ENCODE measurements at places on chromosomes 13 and 19.

DNA sequence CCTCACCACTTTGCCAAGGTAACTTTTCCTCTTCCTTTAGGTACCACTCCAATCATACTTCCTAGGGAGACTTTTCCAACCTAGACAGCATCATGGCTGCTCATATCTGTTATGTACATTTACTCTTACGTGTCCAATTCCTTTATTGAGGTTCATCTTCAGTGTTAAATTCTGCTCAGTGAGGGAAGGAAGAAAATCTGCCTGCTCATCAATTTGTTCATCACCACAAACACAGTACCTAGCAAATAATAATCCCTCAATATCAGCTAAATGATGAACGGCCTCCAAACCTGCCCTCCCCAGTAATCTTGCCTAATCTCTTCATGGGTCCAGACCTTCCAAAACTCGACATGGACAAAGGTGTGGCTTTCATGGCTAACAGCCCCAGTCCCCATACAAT lies 380.8 kb downstream of the KCTD12 start:
- no peak for DNase-seq

GRCh38 chr19:15354566-15355296 lies 22.4 kb upstream of the BRD4 start:
- no peak for DNase-seq

- no peak for DNase-seq
Measured at GRCh38 chr13:111296417-111296816, 24.0 kb upstream of the TEX29 start.

GRCh38 chr13:96500953-96501352 lies 411.0 kb downstream of the HS6ST3 start:
- DNase-seq: no peak

DNA sequence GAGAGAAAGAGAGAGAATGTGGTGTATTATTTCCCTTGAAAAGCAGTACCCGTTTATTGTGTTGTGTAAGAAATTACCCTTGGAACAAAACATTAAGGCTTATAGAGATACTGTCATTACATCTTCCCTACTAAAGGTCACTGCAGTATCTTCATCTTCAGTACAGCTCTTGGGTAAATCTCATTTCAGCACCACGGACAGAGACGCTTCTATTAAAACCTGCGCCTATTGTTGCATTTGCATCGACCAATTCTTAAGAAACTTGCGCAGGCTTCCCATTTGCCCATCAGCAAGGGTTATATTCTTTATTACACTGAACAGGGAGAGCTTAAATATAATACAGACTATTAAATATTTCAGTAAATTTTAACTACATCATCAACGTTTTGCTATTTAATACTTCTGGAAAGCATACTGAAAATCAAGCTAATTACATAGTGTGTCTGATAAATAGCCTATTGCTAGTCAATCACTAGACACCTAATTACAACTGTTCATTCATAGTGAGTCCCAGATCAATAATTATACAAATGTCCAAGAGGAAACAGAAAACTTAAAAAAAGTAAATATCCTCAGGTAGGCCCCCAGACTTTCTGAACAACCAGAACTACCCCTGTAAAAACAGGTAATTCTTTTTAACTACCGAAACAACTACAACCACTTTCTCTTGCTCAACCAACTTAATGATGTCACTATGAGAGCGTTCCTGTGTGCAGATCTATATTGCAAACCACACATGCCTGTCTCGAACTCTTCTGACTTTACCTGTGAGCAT lies 350.6 kb downstream of the LIG4 start:
- no peak for DNase-seq

DNA sequence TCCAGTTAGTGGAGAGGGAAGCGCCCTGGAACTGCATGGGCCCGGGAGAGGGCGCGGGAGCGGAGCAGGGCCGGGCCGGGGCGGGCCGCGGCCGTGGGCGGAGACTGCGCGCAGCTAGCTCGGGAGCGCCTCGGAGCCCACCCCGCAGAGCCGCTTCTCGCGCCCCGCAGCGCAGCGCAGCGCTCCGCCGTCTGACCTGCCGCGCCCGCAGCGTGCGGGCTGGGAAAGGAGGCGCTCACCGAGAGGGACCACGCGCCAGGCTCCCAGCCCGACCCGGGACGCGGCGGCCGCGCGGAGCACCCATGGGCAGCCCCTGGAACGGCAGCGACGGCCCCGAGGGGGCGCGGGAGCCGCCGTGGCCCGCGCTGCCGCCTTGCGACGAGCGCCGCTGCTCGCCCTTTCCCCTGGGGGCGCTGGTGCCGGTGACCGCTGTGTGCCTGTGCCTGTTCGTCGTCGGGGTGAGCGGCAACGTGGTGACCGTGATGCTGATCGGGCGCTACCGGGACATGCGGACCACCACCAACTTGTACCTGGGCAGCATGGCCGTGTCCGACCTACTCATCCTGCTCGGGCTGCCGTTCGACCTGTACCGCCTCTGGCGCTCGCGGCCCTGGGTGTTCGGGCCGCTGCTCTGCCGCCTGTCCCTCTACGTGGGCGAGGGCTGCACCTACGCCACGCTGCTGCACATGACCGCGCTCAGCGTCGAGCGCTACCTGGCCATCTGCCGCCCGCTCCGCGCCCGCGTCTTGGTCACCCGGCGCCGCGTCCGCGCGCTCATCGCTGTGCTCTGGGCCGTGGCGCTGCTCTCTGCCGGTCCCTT lies at the start of gene MLNR:
MLNR (plus strand) TSS at position 303 of the 820 bp plus-strand sequence; CDS start at position 303, 0 bp downstream.
- DNase-seq: no peak

GRCh38 chr13:30907121-30907861 lies 1.2 kb downstream of the MEDAG start:
- no peak for DNase-seq

- no peak for DNase-seq
Measured at GRCh38 chr13:37561031-37561430, 37.5 kb downstream of the POSTN start.

- no peak for DNase-seq
Measured at GRCh38 chr13:105655046-105655445, 880.4 kb downstream of the EFNB2 start.

DNA sequence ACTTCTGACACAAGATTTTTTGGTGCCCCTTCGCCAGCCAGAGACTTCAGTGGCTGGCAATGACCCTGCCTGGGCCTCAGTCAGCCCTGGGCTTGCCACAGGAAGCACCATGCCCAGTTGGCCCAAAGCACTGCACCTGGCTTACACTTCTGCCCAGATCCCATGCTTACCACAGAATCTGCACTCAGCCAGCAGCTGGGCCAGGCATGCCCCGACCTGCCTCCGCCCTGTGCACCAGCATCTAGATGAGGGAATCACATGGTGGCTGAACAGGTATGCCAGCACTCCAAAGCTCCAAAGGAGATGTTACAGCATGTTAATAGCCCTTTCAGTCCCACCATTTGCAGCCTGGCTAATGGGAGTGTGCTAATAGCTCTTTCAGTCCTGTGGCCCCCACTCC lies 690.9 kb downstream of the SLITRK6 start:
- no peak for DNase-seq

- DNase-seq: no peak
Measured at GRCh38 chr13:101053301-101054093, 362.8 kb downstream of the NALCN start.

- DNase-seq: no peak
Measured at GRCh38 chr13:101833671-101834070, 381.2 kb downstream of the ITGBL1 start.

DNA sequence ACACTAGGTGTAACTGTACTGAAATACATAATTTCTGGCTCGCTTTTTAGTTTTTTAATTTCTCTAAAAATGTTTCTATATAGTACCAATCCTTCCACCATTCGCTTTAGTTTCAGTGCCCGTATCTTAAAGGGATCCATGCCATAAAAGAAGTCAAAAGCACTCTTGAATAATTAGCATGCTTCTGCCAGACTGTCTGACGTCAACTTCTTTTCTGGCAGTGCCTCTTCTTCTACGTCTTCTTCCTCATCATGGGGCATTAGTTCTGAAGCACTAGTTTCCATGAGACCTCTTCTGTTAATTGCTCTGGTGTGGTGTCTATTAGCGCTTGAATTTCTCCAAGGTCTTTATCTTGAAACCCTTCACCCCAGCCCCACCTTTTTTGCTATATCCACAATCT lies 93.8 kb upstream of the DOCK9 start:
- no peak for DNase-seq

DNA sequence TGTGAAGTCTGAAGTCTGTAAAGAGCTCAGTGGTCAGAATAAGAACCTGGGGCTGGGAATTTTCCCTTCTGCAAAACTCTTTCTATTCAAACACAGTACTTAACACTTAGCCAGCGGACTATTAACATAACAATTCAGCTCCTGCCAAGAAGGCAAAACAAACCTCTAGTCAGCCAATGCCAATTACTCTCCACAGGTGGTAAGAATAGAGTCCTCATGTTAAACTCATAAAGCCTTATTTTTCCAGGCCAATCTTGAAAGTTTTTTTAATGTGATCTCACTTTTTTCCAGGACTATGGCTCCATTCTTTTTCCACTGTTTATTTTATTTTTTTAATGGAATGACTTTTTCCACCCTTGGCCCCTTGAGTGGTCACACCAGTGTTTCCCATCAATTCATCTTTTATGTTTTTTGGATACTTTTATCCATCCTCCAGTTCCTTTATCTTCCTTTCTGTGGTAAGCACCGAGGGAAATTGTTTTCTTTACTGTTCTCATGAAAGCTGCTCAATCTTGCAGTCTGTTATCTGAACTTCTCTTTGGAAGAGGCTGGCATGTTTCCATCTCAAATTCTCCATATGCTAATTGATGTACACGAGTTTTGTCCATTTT lies 217.3 kb downstream of the LHFPL6 start:
- DNase-seq: no peak

GRCh38 chr13:48873081-48873480 lies 102.6 kb upstream of the FNDC3A start:
- no peak for DNase-seq

Data from T-helper 22 cell (primary cell).